CD4-positive, CD25-positive, alpha-beta regulatory T cell (primary cell): ENCODE measurements at places on chromosomes 3 and 15.

DNA sequence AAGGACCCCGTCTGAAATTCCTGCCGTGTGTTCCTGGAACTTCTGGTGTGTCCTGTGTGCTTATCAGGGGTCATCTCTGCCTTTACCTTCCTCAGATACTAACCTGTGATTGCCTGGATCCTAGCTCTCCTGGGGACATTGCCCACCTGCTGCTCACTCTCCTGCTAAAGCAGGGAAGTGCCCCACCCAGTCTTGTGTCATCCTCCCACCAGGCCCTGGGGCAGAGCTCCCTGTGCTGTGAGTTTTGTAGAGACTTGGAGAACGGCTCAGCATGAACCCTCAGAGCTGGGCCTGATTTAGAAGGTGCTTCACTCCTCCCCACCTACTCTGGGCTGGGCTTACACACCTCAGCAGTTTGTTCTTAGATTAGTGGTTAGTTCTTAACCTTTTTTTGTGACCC lies 3.8 kb upstream of the TMEM44 start:
- DNase-seq: no peak

DNA sequence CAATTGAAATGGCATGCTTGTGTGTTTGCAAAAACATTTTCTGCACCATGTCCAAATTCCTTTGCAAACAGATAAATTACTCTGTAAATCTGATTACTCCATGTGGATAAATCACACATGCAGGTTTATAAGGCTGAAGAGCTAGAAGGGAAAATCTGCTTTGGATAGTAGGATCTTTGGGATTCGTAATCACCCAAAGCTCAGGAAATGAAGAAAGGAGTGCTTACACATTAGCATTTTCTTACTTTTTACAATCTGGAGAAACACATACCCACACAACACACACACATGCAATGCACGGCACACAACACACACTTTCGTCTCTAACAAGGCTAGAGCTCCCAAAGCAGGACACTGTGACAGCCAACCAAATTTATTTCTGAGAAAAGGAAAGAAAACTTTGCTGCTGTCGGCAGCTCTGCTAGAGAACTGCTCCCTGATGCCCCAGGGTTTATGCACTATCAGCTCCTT lies 2.1 kb downstream of the LSAMP start:
- no peak for DNase-seq

DNA sequence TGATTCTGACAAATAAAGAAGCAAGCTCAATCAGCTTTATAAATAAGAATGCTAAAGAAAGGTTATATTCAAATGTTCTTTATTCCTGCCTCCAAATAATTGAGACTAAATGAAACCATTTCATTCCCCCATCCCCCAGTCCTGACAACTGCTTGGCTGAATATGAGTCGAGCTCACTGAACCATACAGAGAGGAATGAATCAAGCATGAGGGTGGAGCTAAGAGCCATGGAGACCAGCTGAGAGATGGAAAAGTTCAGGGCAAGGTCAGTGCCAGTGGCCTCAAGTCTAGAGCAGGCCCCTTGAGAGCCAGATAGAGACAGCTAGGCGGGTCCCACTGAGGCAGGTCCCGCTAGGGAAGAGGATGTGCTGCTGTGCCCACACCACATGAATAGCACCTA lies 188.7 kb upstream of the EIF1B start:
- no peak for DNase-seq

DNA sequence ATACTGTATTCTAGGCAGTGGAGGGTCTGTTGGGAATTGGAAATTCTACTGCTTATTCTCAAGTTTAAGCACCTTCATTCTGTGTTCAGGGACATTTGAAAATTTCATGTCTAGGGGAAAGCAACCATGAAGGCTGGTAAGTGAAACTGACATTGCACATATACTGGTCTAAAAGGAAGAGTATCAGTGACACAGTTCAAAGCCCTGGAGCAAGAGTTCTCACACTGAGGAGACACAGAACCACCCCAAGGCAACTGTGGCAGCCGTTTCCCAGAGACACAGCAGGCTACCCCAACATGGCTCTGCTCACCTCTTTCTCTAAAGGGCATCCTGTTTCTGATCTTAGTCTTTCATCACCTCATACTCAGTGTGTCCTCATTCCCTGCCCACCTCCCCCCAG lies 67.5 kb downstream of the KCNMB2 start:
- no peak for DNase-seq

- DNase-seq: no peak
Measured at GRCh38 chr3:123620343-123620742, 35.5 kb upstream of the HACD2 start.

GRCh38 chr15:73284090-73284716 lies 84.6 kb downstream of the HCN4 start:
- peak; percentile 26 for DNase-seq

DNA sequence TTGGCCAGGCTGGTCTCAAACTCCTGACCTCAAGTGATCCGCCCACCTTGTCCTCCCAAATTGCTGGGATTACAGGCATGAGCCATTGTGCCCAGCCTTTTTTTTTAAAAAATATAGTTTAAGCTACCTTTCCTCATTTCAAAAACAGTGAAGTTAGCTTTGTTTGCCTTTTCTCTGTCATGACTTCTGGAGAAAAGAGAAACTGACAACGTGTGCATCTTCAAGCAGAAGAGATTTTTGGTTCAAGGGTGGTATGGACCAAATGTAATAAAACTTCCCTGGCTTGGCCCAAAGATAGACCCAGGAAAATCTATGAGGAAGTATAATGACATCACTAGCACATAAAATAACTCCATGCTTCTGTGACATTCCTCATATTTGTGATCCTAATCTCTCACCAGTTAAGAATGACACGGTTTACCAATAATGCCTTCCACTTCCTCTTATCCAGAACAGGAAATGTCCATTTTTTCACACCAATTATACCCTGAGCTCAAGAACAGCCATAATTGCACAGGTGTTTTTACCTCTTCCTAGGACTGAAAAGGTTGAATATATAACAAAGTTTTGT lies 781.2 kb upstream of the NR2F2 start:
- no peak for DNase-seq

DNA sequence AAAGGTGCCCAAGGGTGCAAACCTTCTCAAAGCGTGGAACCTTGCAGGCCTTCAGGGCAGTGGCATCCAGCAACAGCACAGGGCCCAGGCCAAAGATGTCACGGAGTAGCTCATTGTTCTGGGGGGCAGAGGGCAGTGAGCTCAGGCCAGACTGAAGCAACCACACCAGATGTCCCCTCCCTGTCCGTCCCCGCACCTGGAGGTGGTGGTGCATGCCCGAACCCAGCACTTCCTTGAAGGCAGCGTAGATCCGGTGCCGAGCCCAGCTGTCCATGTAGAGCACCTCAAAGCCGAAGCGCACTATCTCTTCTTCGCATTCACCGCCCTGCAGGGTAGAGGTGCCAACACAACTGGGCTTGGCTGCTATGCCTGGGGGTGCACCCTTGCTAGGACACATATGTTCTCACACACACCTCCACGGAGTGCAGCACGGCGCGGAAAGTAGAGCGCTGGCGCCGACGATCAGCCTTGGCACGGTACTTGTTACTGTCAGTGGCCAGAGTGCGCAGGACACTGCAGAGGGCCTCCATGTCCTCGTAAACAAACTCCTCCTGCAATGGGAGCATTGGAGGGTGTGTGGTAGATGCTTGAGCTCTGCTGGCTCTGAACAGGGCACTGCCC lies 3.7 kb downstream of the IFRD2 start:
- DNase-seq: no peak

GRCh38 chr3:30368978-30369377 lies 237.4 kb upstream of the TGFBR2 start:
- no peak for DNase-seq

- no peak for DNase-seq
Measured at GRCh38 chr15:91426412-91426811, 326.4 kb downstream of the SV2B start.

GRCh38 chr3:102614585-102614984 lies 179.8 kb downstream of the ZPLD1 start:
- no peak for DNase-seq

GRCh38 chr15:41990691-41991090 lies 18.3 kb upstream of the EHD4 start:
- no peak for DNase-seq

- peak; percentile 29 for DNase-seq
Measured at GRCh38 chr3:101865751-101866509, 16.6 kb downstream of the NFKBIZ start.

- no peak for DNase-seq
Measured at GRCh38 chr15:40343512-40343911, 2.8 kb upstream of the CCDC9B start.

GRCh38 chr15:81516461-81516860 lies 142.4 kb upstream of the TMC3 start:
- DNase-seq: no peak

DNA sequence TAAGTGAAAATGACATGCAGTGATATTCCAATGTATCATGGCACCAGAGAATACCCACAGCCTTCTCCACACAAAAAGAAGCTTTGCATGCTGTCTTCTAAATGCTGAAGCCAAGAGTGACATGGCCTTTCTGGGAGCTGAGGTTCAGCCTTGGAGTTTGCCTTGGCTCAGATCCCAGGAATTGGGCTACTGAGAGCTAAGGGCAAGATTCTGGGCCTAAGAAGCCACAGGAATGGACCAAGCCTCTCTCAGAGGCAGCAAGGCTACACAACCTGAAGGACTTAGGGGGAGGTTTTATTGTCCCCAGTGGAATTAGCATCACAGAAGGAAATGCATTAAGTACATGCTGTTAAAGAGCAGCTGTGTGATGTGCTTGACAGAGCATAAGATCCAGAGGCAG lies 1078.5 kb downstream of the TUSC7 start:
- DNase-seq: no peak

DNA sequence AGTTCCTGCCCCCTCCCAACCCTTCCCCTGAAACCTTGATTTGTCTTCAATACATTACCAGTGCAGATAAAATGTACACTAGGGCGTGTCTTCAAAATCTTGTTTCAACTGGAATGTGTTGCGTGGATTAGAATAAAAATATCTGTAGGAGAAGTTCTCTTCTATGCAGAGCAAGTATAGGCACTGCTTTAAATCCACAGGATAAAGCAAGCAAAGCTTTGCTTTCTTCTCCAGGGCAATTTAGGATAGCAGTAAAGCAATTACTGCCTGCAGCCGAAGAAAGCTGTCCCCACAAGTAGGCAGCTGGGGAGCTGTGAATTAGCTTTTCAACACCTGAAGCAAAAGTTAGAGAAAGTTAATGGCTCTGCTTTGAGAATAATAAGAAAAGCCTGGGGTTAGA lies 329.7 kb upstream of the KCNMB2 start:
- no peak for DNase-seq

DNA sequence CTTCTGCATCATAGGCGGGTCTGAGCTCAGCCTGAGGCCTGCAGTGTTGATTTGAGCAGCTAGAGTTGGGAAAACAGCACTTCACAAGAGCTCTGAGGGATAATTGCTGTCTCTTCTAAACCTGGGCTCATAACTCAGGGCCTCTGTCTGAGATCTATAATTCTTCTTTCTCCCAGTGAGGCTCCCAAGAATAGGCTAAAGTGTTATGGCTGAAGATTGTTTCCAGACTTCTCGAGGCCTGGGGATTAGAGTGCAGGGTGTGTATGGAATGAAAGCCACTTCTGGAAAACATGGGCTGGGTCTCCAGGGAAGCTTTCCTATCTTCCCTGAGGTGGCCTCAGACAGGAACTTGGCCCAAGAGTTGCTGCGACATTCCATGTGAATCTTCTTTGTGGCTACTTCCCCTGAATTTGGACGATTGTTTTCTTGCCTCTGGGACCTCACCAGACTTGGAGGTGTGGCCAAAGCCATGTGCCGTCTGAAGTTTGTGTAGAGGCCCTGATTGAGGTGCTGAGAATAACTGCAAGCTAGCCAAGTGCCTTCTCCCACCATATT lies 26.5 kb downstream of the MTMR14 start:
- no peak for DNase-seq

- DNase-seq: no peak
Measured at GRCh38 chr3:115652738-115653137, 29.4 kb downstream of the GAP43 start.

GRCh38 chr3:30607032-30607833 lies 832 bp downstream of the TGFBR2 start:
- peak; percentile 84 for DNase-seq

DNA sequence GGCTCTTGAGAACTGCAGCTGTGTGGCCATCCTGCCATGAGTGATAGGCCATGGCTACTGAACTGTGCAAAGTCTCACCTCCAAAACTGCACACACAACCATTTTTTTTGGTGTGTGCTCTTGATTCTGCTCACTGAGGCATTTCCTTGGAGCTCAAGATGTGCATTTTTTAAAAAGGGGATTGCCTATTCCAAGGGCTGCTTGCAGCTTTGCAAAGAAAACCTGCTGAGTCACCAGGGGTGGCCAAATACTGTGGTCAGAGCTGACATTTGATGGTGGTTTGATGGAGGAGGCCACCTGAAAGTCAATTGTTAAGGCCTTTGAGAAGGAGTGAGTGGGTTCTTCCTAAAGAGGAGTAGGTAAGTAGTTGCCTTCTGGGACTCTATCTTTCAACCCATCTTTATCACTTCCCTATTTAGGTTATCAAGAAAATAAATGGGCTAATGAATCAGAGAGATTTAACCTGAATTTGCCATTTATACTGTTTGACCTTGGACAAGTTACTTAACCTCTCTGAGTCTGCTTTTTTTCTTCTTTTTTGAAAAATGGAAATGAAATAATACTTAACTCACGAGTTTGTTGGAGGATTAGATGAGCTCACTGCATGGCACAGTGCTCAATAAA lies 87.9 kb downstream of the CHST2 start:
- no peak for DNase-seq

DNA sequence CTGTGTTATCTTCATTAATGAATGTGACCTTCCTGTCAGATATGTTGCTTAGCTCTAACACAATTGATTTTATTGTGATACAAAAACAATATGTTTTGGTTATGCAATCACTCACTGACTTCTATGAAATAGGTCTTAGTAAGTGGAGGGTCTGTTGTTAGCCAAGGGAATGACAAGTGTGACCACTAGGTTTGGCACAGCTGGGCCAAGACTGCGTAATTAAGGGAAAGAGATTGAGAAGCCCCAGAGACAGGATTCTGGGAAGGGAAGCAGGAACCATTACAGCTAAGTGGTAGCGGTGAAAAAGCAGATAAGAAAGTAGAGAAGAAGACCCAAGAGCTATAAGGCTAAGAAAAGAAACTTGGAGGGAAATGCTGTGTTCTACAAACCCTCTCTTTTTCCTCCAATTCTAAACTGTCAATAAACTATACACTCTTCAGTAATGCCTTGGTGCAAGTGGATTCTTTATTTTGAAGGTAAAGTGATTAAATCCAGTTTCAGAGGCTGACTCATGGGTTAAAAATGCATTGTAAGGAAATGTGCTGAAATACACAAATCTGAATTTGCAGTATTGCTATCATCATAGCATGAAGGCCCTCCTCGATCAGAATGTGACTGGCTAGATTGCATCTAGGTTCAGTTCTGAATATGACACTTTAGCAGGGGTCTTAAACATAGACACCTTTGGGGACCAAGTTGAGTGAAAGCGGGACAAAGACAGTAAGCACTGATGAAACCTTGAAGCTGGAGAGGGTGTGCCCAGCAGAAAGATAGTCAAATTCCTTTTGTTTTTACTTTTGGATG lies 26.1 kb downstream of the KCNMB2 start:
- DNase-seq: no peak

- no peak for DNase-seq
Measured at GRCh38 chr3:171190668-171191067, 164.1 kb upstream of the SLC2A2 start.

- no peak for DNase-seq
Measured at GRCh38 chr3:109702252-109702651, 364.9 kb upstream of the DPPA4 start.
